ENCODE measurements at places on chromosomes 6 and 20.
A peak's percentile ranks its signal among the peaks of the same experiment; 100 is the strongest.

DNA sequence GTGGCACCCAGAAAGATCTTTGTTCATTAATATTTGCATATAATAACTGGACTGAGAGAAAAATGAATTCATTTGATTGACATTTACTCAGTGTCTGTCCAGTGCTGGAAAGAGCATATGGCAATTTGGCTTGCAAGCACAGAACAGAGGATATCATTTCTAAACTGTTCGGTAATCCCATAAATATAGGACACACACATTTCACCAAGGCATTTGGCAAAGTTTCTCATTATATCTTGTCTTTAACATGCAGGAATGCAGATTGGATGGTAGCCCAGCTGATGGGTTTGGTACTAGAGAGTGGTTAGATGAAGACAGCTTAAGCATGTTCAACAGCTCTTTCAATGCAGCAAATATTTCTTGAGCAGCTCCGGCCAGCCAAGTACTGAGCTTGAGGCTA is 259.2 kb downstream of the PRKN start:
- DNase-seq = no peak

DNA sequence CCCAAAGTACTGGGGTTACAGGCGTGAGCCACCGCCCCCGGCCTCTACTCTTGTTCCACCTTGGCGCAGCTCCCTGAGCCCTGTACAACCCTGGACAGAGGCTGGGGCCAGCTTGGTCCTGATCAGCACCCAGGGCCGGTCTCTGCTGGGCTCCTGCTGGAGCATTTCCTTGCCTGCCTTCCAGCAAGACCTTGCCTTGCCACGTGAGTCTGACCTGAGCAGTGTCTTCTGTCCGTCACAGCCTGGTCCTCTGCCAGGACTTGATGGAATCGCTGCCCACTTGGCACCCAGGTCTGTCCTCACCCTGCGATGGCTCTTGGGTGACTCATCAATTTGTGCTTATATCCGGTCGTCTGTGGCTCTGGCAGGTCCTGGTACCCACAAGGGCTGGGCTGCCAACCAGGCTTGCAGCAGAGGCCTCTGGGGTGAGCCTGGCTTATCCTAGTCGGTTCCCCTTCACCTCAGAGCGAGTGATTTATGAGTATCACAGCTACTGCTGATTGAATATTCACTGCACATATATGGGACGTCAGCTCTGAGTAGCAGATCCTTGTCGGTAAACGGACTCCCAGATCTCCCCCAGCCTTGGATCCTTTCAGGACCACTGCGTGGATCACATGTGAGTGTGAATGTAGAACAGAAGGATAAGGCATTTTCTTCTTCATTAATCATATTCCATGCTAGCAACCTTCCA is 10.1 kb upstream of the SULF2 start:
- no peak for DNase-seq

DNA sequence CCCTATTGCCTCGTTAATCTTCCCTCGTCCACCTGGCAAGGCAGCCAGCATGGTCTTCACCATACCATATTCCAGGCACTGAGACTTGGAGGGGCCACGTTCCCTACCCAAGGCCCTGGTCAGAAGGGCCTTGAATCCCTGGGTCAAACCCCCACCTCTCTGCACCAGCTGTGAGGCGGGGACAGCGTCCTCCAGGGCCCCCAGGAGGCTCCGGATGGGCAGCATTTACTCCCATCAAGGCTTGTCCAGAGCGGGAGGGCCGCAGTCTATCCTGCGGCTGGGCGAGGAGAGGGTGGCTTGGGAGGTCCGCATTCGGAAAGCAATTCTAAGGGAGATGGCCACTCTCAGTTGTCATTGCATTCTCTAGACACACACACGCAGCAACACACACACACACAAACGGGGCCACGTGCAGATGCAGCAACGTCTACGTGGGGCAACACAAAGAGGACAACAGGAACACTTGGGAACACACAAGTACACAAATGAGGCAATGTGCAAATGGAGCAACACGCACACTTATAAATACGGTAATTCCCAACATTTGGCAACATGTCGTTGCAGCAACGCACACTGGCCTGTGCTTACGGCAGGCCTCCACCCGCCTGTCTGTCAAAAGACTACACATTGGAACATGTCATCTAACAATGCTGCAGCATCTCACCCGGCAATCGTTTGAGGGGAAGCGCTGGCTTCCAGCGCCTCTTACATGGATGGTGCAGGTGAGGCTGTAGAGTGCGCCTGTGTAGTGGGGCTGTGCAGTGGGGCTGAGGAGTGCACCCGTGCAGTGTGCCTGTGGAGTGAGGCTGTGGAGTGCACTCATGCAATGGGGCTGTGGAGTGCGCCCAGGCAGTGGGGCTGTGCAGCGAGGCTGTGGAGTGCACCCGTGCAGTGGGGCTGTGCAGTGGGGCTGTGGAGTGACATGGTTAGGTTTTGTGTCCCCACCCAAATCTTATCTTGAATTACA is 12.9 kb upstream of the NTSR1 start:
- no peak for DNase-seq

- DNase-seq = no peak
Measured at GRCh38 chr6:74357321-74357720, 661.3 kb downstream of the CD109 start.

- DNase-seq = no peak
Measured at GRCh38 chr6:56914798-56915658, 39.9 kb upstream of the BEND6 start.

- DNase-seq = no peak
Measured at GRCh38 chr20:50715694-50716093, 15.7 kb upstream of the PARD6B start.

- no peak for DNase-seq
Measured at GRCh38 chr6:144036064-144036834, 28.2 kb upstream of the PLAGL1 start.

DNA sequence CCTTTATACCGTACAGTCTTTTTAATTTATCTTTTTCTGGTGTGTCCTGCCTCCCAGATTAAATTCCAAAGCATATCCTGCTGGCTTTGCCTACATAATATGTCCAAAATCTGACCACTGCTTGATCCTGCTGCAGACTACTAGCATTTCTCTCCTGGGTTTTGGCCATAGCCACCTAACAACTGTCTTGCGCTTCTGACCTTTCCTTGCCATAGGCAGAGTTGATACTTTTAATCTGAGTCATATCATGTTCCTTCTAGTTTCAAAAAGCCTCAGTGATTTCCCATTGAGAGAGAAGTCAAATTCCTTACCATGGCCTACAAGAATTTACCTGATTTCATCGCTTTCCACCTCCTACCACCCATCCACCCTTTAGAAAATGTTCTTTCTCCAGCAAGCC is 104.8 kb downstream of the BCKDHB start:
- DNase-seq = no peak

DNA sequence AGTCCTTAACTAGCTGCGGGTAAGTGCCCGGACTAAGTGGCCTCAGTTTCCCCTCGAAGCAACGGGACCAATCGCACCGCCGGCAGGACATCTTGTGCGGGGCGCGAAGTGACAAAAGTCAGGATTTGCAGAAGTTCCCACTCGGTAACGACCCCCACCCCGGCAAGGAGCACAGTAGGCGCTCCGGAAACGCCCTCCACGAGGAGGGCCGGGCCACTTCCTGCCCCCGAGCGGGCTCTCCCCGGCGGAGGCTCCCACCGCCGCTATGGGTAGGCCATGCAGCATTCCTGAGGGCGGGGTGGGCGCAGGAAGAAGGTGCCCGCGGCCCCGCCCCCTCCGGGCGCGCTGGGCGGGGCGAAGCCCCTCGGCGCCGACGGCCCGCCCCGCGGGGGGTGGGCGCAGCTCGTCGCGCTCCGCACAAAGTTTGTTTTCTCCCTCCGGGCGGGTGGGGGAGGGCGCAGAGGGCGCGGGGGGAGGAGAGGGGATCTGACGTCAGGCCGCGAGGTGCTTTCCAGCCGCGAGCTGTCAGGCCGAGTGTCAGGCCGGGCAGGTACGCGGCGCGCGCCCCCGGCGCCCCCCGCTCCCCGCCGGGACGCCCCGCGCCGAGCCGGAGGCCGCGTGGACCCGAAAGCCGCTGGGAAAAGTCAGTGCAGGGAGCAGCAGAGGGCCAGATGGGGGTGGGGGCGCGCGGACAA is at the start of gene TGIF2:
TSS of gene TGIF2 (plus strand) at position 495 of the 695 bp plus-strand sequence. CDS start 5,178 bp downstream, outside the sequence.
- peak; percentile 31 for DNase-seq

DNA sequence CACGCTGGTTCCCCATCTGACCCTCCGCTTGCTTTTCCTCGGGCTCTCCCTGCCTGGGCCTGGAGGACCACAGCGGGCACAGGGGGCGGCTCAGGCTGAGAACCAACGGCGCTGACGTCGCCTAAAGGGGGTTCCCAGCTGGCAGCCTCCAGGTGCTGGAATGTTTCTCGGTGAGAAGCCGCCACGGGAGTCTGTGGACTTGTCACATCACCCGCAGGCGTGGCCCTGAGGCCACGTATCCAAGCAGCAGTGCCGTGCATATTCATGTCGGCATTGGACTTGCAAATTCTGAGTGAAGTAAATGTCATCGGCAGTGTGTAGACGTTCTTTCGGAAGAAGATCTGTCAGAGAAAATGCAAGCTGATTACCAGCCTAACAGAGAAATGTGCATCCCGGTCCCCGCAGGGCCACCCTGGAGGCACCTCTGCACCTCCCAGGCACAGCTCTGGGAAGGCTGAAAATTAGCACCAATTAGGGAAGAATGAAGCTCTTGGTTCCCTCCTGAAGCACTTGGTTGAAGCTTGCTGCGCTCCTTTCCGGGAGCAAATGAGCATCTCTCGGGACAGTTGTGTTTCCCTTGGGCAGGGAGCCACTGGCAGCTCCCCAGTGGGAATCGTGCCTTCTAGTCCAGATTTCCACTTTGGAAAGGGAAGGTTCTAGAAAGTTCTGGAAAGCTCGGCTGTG is 24.3 kb downstream of the NTSR1 start:
- no peak for DNase-seq

- DNase-seq = peak; percentile 26
Measured at GRCh38 chr6:34027445-34027936, 118.4 kb downstream of the GRM4 start.

- DNase-seq = no peak
Measured at GRCh38 chr6:165729307-165729936, 66.4 kb upstream of the PDE10A start.

DNA sequence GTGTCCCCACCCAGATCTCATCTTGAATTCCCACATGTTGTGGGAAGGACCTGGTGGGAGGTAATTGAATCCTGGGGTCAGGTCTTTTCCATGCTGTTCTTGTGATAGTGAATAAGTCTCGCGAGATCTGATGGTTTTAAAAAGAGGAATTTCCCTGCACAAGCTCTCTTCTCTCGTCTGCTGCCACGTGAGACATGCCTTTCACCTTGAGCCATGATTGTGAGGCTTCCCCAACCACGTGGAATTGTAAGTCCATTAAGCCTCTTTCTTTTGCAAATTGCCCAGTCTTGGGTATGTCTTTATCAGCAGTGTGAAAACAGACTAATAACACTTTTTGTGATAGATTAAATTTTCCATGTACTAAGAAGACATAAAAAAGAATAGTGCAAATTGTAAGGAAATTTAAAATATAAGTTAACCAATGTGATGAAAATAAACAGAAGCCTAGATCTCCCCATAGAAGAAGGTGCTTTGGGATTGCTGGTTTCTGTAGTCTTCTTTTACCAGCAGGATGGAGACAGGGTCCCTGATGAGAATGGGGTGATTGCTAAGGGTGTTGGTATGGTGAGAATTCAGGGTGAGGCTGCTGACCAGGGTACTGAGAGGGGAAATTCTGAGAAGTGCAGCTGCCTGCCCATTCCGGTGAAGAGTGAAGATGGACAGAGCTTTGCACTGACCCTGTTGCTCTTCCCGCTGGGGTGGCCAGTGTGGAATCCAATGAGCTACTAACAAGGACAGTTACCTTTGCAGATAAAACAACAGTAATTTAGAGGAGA is 50.7 kb downstream of the BMP2 start:
- DNase-seq = no peak

DNA sequence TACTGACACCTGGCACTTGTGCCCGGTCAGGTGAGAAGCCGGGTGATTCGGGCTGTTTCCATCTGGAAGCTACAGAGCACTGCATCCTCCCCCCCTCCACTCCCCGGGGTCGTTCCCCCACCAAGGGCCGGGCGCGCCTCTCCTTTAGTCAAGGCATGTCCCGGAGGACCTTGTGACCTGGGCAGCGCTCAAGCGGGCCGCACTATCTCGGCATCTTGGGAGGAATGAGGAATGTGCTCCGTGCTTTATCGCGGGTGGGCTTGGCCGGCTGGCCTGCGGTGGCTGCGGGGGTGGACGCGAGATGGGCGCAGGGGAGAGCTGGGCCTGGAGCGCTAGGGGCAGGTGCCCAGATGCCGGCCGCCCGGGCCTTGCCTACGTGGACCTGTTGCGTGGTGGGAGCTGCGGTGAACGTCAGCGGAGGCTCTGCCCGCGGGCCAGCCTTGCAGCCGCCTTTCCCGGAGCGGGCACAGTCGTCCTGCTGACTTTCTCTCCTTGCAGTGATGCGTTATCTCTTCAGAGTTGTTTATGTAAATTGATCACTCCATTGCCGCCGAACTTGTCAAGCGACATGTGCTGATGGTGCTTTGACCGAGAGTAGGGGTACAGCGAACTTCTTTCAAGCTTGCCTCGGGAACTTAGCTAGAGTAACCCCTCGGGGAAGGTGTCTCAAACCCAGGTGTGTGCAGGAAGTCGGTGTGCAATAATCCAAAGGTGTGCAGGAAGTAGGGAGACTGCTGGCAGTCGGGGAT is 1.1 kb downstream of the LRRC1 start:
- DNase-seq = no peak

GRCh38 chr6:131026243-131026642 is 36.8 kb downstream of the EPB41L2 start:
- DNase-seq = no peak

DNA sequence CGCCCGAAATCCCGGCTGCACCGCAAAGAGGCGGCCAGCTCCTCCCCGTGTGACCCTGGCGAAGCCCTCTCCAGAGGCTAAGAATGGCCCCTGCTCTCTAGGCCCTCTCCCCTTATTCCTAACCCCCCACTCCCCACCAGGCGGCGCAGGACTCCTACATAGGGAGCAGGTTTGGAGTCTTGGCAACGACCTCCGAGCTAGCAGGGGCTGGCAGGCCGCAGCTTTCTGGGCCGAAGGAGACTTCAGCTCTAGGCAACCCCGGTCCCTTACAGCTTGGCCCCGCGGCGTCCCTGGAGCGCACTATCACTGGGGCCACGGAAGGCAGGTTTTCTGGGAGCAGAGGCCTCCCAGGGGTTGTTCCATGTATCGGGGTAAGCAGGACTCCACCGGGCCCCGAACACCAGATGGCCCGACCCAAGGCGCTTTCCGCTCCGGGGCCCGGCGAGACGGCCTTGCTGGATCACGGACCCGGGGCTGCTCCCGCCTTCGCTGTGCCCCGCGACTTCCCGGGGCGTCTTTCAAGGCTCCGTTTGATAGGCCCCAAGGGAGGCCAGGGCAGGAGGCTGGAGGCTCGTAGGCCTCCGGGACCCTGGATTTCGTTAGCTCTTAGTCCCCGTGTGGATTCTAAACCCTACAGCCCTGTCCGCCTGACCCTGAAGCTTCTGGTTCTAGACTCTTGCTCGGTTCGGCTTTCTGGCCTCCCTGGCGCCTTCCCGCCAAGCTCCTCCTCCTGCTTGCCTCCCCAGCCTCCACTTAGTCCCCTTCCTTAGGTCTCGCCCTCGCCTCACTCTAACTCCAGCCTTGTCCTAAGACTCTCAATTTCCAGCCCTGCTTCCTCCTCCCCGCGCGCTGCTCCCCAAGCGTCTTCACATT is 1.9 kb downstream of the SLC32A1 start:
- DNase-seq = no peak

DNA sequence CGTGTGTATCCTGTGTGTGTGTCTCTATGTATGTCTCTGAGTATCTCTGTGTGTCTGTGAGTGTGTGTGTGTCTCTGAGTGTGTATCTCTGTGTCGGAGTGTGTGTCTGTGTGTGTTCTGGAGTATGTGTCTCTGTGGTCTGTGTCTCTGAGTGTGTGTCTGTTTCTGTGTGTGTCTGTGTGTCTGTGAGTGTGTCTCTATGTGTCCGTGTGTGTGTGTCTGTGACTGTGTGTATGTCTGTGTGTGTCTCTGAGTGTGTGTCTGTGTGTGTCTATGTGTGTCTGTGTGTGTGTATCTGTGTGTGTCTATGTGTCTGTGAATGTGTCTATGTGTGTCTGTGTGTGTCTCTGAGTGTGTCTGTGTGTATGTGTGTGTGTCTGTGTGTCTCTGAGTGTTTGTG is 73.4 kb downstream of the SRC start:
- DNase-seq = no peak
